ENCODE measurements at places on chromosomes 4 and X.
A peak's percentile ranks its signal among the peaks of the same experiment; 100 is the strongest.

- no peak for DNase-seq
These were observed 44.5 kb downstream of the TRIM2 start for GRCh38 chr4:153248641-153249198.

- DNase-seq: no peak
These were observed 95.9 kb upstream of the DUSP21 start for GRCh38 chrX:44747969-44748368.

DNA sequence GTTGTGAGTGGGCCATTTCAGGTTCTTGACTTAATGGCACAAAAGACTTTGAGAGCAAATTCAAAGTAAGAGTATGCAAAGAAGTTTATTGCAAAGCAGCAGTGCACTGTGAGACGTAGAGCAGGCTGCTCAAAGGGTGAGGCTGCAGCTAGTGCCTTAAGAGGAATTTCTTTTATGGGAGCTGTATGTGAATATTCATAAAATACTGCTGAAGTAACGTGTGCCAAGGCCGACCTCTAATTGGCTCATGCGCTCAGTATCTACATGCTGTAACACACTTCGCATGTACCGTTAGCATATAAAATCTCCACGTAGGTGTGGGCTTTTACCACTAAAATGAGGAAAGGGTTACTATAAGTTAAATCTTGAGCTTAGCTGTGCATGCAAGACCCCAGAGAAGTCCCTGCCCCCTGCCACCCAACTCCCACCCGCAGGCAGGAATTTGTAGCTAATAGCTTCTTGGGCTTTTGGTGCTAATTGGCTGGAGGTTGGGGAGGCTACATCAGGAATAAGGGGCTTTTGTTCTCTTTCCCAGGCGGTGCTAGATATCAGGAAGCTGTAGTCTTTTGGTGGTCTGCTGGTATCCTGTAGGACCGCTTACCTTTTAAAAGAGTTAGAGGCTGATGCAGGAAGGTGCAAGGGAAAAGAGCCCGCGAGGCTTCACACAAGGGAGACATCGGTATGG lies 47.6 kb downstream of the FSTL5 start:
- DNase-seq: no peak

GRCh38 chrX:134603806-134604700 lies 54.2 kb downstream of the PLAC1 start:
- no peak for DNase-seq

DNA sequence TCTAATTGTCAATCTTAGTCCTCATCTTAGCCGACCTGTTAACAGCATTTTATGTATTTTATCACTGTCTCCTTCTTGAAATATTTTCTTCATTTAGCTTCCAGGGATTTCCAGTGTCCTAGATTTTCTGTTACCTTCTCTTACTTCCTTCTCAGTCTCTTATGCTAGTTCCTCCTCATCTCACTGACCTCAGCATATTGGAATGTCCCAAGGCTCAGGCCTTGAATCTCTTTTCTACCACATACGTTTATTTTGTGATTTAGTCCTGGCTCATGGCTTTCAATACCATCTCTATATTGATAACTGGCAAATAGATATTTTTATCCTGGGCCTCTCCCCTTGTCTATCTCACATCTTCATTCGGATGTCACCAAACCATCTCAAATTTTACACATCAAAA lies 61.1 kb downstream of the IQCM start:
- no peak for DNase-seq

- no peak for DNase-seq
These were observed 51.3 kb downstream of the EMCN start for GRCh38 chr4:100466501-100466900.

DNA sequence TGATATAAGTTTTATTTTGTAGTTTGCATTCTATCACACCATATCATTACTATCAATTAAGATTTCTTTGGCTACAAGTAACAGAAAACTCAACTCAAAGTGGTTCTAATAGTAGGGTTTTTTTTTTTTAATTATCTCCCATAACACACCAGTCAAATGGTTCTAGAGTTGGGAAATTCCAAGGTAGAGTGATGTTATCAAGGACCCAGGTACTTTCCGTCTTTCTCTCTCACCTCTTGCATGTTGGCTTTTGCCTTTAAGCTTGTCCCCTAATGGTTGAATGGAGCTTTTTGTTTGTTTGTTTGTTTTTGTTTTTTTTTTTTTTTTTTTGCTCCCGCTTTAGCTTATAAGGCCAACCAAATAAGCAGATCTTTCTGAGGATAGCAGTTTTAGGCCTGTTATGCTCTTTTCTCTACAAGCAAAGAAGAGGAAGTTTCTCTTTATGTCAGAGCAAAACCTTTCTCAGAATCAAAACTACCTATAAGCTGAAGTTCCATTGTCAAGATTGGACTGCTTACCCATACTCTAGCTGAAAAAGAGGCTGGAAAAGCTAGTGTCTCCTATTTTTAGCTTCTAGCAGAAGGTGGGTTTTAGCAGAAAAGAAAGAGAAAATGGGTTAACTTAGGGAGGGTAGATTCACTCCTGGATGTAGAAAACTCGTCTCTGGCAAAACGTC lies 177.5 kb downstream of the EDA start:
- DNase-seq: no peak

- DNase-seq: no peak
These were observed 43.1 kb downstream of the CXXC4 start for GRCh38 chr4:104451573-104451972.

DNA sequence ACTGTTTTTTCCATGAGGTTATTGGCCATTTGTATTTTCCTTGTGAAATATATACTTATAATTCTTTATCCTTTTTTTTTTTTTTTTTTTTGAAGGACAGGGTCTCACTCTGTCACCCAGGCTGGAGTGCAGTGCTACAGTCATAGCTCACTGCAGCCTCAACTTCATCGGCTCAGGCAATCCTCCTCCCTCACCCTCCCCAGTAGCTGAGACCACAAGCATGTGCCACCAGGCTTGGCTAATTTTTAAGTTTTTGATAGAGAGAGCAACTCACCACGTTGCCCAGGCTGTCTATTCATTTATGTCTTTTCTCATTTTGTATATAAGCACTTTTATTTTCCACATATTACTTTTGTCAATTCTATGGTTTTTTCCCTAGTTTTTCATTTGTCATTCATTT lies 16.8 kb downstream of the RBPJ start:
- no peak for DNase-seq

GRCh38 chr4:74159143-74159709 lies 1.3 kb downstream of the MTHFD2L start:
- no peak for DNase-seq

DNA sequence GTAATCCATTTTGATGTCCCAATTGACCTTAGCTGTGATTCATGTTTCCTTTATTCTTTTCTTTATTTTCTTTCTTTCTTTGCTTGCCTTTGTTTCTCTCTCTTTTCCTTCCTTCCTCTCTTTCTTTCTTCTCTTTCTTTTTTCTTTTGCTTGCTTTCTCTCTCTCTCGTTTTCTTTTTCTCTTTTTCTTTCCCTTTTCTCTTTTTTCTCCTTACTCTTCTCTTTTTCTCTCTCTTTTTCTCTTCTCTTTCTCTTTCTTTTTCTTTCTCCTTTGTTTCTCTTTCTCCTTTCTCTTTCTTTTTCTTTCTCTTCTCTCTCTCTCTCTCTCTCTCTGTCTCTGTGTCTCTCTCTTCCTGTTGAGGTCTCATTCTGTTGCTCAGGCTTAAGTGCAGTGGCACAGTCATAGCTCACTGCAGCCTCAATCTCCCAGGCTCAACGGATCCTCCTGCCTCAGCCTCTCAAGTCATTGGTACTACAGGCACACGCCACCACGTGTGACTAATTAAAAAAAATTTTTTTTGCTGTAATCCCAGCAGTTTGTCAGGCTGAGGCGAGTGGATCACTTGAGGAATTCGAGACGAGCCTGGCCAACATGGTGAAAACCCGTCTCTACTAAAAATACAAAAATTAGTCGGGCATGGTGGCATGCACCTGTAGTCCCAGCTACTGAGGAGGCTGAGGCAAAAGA lies 8.0 kb upstream of the DHRSX start:
- no peak for DNase-seq

DNA sequence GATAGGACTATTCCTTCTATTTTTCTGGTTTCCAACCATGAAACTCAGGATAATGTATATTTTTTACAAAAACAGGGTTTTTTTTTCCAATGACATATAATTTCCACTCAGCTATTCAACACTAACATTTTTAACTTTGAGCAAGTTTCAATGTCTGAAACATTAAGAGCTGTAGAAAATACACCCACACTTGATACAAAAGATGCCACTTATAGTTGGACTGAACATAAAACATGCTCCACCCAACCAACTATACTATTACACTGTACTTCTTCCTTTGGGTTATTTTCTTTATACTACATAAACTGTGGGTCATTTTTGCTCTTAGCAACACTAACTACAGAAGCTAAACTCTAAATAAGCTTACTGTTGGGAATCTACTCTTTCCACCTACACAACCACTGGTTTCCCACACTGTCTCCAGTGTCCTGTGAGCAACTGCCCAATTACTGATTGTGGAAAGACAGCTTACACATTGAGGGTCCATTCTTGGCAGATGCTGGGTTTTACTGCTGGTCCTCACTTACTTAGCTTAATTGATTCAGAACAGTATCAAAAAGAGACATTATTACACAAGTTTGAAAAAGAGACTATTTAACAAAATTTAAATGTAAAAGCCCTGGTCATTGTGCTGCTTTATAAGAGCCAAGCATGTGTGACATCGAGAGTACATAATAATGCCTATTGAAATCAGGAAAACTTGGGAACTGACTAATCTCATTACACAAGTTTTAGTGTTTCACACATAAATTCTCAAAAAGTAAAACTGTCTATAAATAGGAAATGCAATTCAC lies 6.3 kb downstream of the AMMECR1 start:
- DNase-seq: no peak

DNA sequence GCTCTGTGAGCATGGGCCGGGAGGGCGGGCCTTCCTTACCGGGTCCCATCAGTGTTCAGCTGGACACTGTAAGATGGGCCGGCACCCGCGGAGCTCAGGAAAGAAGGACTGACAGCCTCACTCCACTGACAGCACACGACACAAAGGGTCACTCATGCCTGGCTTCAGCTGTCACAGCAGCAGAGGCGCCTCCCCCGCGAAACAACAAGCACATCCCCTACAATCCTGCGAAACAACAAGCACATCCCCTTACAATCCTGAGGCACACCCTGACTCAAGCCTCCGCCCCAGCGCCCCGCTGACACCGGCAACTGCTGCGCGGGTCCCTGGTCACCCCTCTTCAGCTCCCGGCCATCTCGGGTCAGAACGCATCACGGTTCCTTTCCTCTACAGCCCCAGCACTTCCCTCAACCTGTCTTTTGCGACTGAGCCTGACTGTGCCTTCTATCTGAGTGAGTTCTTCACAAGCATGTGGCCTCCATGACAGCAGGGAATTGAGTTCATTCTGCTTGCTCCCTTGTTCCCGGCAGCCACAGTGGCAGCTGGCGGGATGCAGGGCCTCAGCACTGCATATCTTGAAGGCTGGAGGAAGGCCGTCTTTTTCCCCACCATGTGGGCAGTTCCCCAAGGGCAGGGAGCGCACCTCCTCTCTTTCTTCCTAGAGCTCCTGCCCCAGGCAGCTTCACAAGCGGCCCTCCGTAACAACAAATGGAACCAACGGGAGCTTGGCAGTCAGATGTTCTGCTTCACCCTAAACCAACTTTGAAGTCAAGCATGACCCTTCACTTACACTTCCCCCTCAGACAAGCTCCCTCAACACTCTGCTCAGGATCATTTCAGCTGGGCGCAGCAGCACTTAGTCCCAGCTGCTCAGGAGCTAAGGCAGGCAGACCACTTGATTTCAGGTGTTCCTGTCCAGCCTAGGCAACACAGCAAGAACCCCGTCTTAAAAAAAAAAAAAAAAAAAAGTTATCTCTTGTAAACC lies 39.6 kb downstream of the SCD5 start:
- DNase-seq: no peak

- DNase-seq: no peak
These were observed 8.6 kb upstream of the TKTL2 start for GRCh38 chr4:163482190-163482589.

- no peak for DNase-seq
These were observed 123.2 kb downstream of the RBM47 start for GRCh38 chr4:40506492-40506891.

DNA sequence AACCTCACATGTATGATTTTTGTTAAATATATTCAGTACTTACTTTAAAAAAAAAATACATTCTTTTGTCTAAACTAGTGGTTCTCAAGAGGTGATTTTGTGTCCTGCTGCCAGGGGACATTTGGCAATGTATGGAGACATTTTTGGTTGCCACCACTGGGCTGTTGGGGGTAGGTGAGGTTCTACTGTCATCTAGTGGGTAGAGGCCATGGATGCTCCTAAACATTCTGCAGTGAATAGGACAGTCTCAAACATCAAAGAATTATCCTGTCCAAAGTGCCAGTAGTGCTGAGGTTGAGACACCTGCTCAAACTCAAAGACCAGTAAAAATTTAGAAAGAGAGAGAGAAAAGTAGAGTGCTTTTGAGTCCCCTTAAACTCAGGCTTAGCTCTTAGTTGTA lies 32.9 kb upstream of the PGM2 start:
- peak; percentile 31 for DNase-seq

- no peak for DNase-seq
These were observed 745.4 kb downstream of the TECRL start for GRCh38 chr4:63663870-63664269.

GRCh38 chr4:42673082-42673425 lies 16.1 kb upstream of the ATP8A1 start:
- peak; percentile 51 for DNase-seq

DNA sequence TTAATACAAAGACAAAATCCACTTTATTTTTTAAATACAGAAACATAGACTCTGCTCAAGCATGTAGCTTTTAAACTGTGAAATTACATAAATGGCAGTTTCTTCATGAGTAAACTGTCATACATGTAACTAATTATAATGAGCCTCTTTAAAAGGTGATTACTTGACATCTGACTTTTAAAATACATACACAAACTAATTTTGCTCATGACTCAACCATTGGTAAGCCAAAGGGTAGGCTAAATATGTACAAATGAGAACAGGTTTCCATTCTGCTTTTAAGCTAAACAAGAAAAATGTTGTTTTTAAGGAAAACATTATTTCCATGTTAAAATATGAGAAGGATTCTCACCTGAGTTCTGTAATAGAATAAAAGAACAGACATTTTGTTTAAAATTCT lies 27.9 kb downstream of the CAMK2D start:
- DNase-seq: no peak

- no peak for DNase-seq
These were observed 54.4 kb downstream of the TAPT1 start for GRCh38 chr4:16171831-16172230.

DNA sequence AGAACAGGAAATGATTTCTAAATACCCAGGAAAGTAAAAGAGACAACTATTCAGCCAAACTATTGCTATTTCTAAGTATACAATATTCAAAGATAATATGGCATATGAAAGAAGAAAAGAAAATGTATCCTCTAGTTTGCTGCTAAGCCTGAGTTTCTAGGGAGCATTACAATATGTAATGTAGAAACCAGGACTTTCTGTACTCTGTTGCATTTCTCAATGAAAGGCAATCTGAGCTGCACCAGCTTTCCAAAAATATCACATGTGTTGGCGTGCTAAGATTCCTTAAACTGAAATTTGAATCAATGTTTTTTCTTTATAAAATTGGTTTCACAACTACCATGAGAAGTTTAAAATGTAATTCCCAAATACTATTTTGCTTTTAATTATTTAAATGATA lies 129.6 kb downstream of the ANK2 start:
- DNase-seq: no peak

All from activated CD8-positive, alpha-beta T cell treated with anti-CD3 and anti-CD28 coated beads, Interleukin-2, amount 10 ng/mL, durations not matched to agents 7 days and 5 days (primary cell).